Suppressor macrophage treated with lipopolysaccharide for 1 hour (primary cell): ENCODE measurements at places on chromosomes 5 and 9.
A peak's percentile ranks its signal among the peaks of the same experiment; 100 is the strongest.

GRCh38 chr5:151676314-151676712, 10.4 kb downstream of the SPARC start:
- no peak for DNase-seq

GRCh38 chr5:143343042-143343441, 60.4 kb downstream of the NR3C1 start:
- no peak for DNase-seq

DNA sequence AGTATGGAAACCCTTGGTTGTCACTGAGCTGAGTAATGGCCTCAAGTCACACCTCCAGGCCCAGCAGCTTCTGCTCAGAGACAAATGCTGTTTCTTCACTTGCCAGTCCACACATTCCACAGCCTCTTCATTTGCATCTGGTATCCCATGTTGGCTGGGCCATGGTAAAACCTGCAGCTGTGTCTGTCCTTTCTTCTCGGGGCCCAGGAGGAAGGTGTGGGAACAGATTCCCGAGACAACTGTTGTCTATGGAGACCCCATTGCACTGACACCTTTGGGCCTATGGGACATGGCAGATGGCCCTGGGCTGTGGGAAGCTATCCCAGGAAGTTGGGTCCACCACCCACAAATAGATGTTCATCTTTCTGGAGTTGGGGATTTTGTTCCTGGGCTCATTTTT, 85.1 kb downstream of the MACROH2A1 start:
- no peak for DNase-seq

- DNase-seq, result no peak
These were observed 130.2 kb downstream of the DNAH5 start for GRCh38 chr5:13814301-13814700.

DNA sequence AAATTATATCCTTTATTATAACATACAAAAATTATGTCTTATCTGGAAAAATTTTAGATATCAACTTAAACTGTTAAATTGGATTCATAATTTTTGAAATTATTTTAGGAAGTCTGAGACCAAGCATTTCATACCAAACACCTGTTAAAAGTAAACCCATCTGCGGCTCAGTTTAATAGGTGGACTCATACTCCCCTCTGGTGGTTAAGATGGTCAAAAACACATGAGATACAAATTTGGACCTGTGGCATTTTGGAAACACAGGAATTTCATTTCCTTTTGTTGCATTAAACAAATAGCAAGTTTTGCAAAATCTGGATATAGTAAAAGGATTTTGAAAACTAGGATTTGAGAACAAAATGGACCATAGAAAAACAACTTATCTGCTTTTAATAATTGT, 53.7 kb downstream of the RGMB start:
- peak; percentile 7 for DNase-seq

- no peak for DNase-seq
These were observed 4.5 kb upstream of the OTULIN start for GRCh38 chr5:14659821-14660607.

DNA sequence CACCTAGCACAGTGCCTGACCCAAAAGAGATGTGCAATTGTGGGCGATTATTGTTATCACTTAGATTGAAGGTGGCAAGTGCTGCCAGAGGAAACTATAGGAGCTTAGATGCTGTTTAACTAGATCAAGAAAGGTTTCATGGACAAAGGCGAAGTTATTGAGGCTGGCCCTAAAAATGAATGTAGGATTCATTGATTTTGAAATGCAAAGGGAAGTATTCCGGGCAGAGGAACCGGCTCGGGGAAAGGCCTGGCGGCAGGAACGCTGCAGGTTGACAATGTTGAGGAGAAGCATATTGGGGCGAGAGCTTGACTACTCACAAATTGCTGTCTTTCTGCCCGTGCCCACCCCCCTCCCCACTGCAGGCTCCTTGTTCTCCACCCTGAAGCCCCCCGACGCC, 37.4 kb upstream of the TTC1 start:
- DNase-seq, result no peak

DNA sequence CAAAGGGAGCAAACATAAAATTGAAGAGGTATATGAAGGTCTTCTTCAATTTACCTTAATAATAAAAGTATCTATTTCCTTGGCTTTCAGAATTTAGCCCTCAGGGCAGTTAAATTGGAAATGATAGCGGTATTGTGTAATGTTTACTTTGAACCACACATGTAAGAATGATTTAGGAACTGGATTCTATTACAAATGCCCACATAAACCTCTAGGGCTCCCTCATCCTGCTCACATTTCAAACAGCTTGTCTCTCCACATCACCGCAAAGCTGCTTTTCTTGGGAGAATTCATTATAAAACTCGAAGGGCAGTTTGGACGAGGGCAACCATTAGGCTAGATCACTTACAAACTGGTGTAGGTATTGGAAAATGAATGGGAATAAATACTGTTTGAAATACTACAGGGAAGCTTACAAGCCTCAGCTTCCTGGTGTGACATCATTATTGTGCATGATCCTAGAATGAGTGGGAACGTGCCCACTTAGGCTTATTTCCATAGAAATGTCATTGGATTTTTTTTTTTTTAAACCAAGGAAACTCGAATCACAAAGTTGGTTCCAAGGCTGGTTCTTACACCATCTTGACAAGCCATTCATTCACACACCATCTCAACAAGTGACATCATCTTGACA, 47.3 kb downstream of the MTRR start:
- no peak for DNase-seq
